Uterine smooth muscle cell (primary cell): ENCODE measurements at places on chromosomes 12 and 14. TPM values are rescaled to one million over a fixed set of nuclear protein-coding genes. Genes with fewer than 3 reads are reported as not detected.

CLEC2B gene
- 13.9 and 15.0 TPM in 2 replicates for total RNA-seq

HOXC12 gene
- total RNA-seq = not detected in 2 replicates

FBLN5 gene
- 25.0 and 47.2 TPM in 2 replicates for total RNA-seq

LRP1-AS gene
- not detected in 2 replicates for total RNA-seq

ALG10B gene
- 2.5 and 4.0 TPM in 2 replicates for total RNA-seq

C12orf76 gene
- 10.2 and 18.2 TPM in 2 replicates for total RNA-seq

TAS2R14 gene
- 2.9 and 3.6 TPM in 2 replicates for total RNA-seq
